ENCODE measurements at places on chromosomes 7 and 10.

DNA sequence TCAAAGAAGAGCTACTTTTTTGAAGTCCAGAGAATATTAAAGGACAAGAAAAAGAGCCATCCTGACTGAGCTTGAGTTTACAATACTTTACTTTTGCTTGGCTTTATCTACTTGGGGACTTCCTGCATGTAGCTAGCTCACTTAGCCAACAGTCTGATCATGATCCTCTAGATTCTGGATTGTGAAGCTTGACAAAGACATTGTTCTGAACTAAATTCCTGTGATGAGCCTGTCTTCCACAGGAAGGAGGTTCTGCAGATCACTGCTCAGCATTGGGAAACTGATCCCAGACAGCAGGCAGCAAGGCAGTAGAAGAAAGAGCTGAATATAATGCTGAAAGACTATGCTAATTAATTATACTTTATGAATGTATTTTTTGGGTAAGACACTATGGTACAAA, 296.4 kb downstream of the DGKB start:
- no peak for DNase-seq

DNA sequence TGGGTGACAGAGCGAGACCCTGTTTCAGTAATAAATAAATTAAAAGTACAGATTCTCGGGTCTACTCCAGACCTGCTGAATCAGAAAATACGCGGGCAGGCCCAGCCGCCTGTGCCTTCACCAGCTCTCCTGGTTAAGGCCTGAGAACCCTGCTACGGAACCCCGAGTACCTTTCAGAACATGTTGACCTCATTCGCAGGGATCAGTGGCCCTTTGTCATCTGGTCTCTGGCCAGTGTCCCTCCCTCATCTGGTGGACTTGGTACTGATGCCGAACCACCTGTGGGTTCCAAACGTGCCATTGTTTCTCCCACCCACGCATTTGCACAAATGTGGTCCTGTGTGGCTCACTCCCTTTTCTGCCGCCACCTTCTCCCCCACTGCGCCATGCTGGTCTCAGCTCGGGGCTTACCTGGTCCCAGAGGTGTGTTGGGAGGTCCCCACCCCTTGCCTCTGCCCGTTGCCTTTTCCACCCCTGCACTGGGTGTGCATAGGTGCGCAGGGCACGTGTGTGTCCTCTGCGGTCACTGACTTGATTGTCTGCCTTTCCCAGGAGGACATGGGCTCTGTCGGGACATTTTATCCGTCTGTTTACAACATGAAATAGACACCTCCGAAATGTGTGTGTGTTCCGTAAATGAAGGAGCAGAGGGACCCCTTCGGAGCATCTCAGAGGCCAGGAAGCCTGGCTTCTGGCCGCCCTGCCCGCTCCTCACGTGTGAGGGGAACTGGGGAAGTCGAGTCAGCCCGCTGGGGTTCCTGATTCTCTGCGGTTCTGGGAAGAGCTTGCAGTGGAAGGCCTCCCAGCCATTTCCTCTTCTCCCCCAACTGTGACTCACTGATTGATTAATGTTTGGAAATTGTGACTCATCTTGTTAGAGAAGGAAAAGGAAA, 135.2 kb downstream of the CUX1 start:
- no peak for DNase-seq

DNA sequence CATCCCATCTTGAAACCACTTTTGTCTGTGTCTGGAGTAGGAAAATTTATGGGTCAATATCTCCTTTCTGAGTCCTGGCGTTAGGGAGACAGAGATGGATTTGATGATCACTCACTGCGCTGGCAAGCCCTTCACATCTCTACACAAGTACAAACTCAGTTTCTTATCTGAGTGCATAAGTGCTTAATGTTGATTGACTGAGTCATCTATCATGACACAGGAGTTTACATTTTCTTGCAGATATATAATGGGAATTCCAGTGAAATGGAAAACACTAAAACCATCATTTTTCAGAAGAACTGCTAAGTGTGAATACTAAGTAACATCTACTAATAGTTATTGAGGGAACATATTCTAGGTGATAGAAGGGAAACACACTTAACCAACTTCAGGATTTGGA, 763.9 kb upstream of the COBL start:
- DNase-seq = no peak

DNA sequence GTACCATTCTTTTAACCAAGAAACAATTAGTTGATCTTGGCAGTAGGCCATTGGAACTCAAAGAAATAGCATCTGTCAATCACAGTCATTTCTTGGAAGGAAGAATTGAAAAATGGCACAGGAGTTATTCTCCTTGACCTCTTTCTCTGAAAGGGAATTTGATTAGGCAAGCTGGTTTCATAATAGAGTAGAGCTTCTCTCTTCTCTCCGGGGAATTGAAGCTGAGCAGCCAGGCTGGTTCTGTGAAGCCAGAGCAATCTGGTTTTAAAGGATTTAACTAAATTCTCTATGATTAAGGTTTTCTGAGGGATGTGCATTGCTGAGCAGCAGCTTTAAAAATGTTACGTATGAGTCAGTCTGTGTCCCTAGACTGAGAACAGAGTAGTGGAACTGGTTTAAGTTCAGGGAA, 70.2 kb downstream of the AHCYL2 start:
- DNase-seq = no peak

DNA sequence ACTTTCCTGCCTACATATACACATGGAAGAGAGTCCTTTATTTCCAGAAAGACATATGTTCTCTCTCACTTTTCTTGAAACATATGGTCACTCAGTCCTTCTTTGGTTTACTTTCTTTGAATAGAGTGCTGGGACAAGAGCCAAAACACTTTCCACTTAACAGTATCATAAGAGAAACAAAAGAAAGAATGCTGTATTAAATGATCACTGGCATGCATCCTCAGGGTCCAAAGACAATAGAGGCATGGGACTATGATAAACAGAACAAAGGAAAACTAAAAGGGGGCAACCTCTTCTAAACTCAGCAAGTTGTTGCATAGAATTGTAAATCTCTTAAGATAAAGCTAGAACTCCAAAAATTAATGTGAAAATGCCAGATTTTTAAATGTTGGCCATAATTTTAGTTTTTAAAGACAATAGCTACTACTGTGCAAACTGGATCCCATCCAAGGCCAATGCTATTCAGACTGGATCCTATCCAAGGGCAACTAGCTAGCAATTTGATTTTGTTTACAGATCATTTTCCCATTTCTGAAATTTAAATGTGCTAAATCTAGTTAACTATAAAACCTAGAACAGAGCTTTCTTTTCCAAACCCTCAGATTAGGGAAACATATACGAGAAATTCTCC, 687.5 kb downstream of the SORCS3 start:
- no peak for DNase-seq

DNA sequence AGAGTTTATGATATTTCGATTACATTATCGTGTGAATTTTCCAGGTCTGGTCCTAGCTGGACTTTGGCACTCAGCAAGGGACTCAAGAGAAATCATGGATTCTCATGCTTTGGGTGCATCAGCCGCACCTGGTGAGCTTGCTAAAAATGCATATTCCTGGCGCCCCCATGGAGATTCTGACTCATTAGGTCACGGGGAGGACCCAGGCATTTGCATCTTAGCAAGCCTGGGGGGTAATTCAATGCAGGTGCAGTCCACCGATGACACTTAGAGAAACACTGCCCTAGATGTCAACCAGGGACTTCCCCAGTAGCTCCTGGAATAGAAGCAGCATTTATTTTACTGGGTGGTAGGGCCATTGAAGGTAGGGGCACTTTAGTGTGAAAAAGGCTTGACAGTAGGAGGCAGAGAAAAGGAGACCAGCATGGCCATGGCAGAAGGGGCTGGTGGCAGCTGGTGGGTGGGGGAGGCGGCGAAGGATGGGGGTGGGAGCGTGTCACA, 29.9 kb upstream of the PDCD4 start:
- no peak for DNase-seq

DNA sequence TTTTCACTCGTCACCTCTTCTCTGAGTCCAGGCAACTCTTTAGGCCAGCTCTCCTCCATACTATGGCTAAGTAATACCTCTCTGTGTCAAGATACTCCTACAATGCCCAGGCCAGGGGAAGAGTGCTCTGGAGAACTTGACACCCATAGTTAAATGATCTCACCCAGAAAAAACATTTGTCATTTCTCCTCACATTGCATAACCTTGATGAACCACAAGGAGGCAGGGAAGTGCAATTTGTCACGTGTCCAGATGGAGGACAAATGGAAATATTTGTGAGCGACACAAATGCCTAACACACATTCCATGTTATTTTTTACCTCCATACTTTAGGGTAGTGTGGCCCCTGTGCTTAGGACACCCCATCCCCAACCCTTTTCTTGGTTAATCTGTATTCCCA, 78.3 kb downstream of the HTR7 start:
- no peak for DNase-seq

- no peak for DNase-seq
Observed at GRCh38 chr7:137850571-137850970, 3.8 kb upstream of the DGKI start.

All from DMS79 (cell line).